HT1080 (cell line): ENCODE measurements at places on chromosomes 1 and 21. TPM values are rescaled to one million over a fixed set of nuclear protein-coding genes. Genes with fewer than 3 reads are reported as not detected.

Gene MAP7D1
- 200 and 234 TPM in 2 replicates for total RNA-seq

Gene FCRL2
- total RNA-seq = not detected in 2 replicates

Gene NBL1
- total RNA-seq = 38.9 and 44.7 TPM in 2 replicates

Gene IVL
- 0.26 and 0.33 TPM in 2 replicates for total RNA-seq

Gene CTH
- total RNA-seq = 4.1 and 4.7 TPM in 2 replicates

Gene NDUFV3
- 57.5 and 64.9 TPM in 2 replicates for total RNA-seq

Gene C1orf146
- not detected in 2 replicates for total RNA-seq

Gene CELA3A
- not detected in 2 replicates for total RNA-seq
